ENCODE measurements at places on chromosomes 4 and X.

- no peak for DNase-seq
Observed at GRCh38 chrX:72046447-72046846, 85.3 kb downstream of the RTL5 start.

GRCh38 chrX:26613956-26614355 is 398.0 kb downstream of the MAGEB5 start:
- no peak for DNase-seq

- no peak for DNase-seq
Observed at GRCh38 chrX:70139736-70140135, 6.5 kb downstream of the IGBP1 start.

DNA sequence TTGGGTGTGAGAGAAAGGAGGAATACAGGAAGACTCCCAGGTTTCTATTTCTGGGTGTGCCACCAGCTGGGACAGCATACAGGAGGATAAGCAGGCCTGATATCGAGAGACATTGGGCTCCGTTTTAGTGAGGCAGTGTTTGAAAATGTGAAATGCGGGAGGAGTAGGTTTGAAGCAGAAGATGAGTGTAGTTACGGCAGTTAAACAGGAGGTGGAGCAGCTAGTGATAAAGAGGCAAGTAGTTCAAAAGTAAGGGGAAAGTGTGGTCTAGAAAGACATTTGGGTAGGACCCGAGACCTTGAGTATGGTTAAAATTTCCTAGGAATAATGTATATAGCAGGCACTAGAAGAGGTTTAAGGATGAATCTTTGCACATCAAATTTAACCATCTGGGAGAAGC is 42.4 kb downstream of the DCUN1D4 start:
- DNase-seq, result no peak

DNA sequence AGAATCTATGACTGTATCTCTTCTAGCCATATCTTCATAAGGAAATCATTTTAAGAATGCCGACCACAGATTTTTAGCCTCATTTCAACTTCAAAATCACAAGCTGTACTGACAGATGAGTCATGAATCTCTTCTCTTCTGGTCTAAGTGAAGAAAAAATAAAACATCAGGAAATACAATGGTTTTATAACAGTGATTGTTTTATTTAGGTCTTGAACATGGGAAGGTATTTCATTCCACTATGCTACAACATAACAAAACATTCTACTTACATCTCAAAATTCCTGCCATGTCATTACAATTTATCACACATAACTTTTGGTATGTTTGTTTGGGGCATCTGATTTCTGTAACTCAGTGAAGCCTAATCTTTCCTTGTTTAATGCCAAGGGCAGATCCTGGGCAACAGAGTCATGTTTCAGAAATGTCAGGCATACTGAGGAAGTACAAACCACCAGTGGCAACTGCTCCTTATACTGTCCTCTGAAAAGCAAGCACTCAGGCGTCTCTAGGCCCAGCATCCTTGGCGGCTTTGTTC is 325.0 kb downstream of the PDHA2 start:
- no peak for DNase-seq

DNA sequence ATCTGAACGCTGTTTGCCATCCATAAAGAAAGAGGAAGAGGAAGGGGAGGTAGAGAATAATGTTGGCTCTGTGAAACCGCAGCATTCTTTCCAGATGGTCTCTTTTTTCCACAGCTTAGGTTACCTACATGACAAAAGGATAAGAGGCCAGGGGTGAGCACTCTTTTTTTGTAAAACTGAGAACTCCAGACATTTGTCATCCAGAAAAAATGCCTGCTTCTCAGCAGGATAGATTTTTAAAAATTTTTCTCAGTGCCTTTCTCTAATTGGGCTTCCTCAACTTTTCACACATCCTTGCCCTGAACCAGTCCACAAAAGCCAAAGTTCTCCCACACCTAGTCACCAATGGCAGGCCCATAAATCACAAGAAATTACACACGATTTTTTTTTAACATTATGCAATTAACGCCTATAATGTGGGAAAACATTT is 158.1 kb upstream of the TENM3 start:
- DNase-seq, result no peak

GRCh38 chr4:7461230-7461629 is 26.5 kb upstream of the PSAPL1 start:
- DNase-seq, result no peak

- no peak for DNase-seq
Observed at GRCh38 chr4:172989984-172990820, 178.4 kb upstream of the GALNT7 start.

DNA sequence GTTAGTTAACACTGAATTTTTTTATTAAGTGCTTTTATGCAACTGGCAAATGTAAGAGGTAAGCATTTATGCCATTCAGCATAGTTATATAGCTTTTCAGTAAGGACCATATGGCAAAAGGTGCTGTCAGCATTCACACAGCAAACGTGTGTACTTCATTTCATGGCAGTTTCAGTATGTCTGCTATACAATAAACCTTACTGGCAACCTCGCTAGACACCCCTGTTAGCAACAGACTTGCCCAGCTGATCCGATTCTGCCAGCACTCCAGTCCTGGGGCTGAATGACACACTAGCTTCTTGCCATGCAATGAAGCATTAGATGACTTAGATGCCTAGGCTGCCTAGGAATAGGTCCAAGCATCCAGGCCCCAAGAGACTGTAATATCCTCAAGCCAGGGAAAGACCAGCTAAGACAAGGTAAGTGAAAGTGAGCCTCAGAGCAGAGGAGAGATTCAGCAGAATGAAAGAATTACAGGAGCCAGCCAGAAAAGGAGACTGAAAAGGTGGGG is 47.3 kb upstream of the DOCK11 start:
- no peak for DNase-seq

- no peak for DNase-seq
Observed at GRCh38 chr4:186666750-186667149, 56.9 kb downstream of the FAT1 start.

GRCh38 chr4:123338715-123339114 is 57.9 kb upstream of the SPRY1 start:
- no peak for DNase-seq

GRCh38 chrX:69762340-69762739 is 146.4 kb downstream of the EDA start:
- no peak for DNase-seq

DNA sequence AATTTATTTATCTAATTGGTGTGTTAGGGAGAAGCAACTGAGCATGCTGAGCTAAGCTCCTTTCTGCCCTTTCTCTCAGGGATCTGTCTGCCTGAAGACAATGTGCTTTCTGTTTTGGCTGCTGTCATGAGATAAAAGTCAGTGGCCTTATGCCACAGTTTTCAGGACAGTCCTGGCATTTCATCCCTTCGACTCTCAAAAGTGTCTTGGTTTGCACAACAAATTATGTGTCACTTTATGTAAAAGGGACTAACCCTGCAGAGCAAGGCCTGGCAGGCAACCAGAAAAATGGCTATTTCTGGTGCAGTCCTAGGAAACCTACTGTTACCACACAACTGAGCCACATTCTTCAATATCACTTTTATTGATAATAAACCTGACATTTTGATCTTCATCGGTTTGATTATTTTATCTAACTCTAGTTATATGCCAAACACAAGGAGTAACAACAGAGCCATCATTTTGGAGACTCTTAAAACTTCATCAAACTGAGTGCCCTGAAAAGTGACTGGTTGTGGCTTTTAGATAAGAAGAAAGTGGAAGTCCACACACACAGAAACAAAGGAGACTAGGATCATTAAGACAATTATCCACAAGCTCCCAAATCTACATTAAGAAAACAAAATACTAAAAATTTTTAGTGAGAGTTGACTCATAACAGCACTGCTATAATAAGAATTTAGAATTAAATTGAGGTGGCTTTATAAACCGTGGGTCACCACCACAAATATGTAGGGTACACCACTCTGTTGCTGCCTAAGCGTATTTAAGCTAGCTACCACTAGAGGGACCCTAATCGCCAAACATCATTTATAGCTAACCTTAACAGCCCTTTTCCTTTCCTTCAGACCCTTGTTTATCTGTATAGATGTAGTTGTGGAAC is 95.9 kb upstream of the PTPN13 start:
- no peak for DNase-seq

GRCh38 chrX:633043-633984 is 2.7 kb downstream of the SHOX start:
- DNase-seq, result no peak

DNA sequence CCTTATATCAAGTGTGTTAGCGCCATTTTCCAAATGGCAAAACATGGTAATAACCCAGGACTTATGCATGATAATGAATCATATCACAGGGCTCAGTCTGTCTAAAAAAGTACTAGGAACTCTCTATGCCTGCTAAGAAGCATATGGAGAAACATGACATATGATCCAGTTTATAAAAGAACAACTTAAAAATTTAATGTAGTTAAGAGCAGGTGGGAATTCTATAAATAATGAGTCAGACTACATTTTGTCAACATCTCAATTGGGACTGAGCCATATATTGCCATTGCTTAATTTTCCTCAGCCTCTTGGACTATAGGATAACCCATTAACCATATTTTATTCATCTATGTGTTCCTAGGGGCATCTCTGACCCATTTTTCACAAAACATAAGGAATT is 360.4 kb upstream of the AGA start:
- no peak for DNase-seq
